ENCODE measurements at places on chromosomes 7 and 10.

DNA sequence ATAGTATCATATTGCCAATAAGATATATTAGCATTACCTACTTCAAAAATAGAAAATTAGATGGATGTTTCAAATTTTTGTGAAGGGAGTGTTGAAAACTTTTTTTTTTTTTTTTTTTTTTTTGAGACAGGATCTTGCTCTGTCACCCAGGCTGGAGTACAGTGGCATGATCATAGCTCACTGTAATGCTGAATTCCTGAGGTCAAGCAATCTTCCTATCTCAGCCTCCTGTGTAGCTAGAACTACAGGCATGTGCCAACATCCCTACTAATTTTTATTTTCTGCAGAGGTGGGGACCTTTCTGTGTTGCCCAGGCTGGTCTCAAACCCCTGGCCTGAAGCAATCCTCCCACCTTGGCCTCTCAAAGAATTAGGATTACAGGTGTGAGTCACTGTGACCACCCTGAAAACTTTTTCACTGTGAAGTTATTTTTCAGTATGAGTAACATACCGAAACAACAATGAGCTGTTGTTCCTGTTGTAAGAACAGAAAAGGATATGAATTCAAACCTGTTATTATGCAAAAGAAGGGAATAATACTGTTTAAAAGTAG is 266.9 kb downstream of the NEBL start:
- DNase-seq, result peak; percentile 80

- DNase-seq, result no peak
Observed at GRCh38 chr10:43209651-43210141, 57.2 kb downstream of the RASGEF1A start.

- no peak for DNase-seq
Observed at GRCh38 chr10:49746626-49747302, 15.4 kb downstream of the OGDHL start.

DNA sequence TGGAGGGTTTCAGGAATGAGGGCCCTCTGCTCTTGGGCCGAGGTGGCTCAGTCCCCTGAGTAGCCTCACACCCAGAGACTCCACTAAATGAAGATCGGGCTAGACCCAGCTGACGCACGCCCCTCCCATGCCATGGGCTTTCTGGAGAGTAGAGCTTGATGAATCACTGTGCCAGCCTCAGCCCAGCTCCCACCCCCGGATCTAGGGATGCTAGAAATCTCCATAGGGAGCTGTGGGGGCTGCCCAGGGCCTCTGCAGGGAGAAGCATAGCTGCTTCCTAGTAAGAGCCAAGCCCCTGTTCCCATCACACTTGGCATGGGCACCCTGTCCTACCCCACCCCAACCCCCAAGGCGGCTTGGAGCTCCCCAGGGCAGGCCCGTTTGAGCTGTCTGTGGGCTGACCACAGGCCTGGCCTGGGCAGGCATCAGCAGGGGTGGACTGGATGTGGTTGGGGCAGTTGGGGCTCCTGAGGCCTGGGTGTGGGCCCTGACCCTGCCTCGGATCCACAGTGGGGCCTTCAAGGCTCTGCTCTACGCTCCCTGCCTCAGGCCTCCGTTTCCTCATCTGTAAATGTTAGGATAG is 121.2 kb downstream of the ZMIZ1 start:
- no peak for DNase-seq

GRCh38 chr10:69629897-69630650 is at the start of gene FAM241B:
Gene FAM241B, plus strand, starts transcription at chr10:69630247. Its CDS starts 1,497 bp downstream, at chr10:69631744.
- peak; percentile 15 for DNase-seq

GRCh38 chr10:77212632-77213031 is 425.0 kb downstream of the KCNMA1 start:
- DNase-seq, result no peak

GRCh38 chr7:26444555-26444954 is 152.9 kb downstream of the SNX10 start:
- no peak for DNase-seq

GRCh38 chr10:25678666-25679065 is 255.4 kb upstream of the MYO3A start:
- DNase-seq, result no peak

DNA sequence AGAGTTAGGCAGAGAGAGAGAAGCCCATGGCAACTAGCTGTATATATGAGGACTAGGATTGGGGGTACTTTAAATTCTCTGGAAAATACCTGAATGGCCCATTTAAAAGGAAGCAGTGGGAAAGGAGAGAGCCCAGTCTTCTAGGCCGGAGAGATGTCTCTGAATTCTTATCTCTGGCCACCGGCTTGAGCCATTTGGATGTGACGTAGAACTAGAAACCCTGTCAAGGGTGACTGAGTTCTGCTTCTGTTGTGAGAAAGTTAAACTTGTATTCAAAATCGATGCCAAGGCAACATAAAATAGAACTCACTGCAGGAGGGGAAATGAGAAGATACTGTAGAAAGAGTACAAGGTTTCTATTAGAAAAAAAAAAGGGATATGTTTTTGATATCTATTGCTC is 6.3 kb upstream of the GSTK1 start:
- no peak for DNase-seq

DNA sequence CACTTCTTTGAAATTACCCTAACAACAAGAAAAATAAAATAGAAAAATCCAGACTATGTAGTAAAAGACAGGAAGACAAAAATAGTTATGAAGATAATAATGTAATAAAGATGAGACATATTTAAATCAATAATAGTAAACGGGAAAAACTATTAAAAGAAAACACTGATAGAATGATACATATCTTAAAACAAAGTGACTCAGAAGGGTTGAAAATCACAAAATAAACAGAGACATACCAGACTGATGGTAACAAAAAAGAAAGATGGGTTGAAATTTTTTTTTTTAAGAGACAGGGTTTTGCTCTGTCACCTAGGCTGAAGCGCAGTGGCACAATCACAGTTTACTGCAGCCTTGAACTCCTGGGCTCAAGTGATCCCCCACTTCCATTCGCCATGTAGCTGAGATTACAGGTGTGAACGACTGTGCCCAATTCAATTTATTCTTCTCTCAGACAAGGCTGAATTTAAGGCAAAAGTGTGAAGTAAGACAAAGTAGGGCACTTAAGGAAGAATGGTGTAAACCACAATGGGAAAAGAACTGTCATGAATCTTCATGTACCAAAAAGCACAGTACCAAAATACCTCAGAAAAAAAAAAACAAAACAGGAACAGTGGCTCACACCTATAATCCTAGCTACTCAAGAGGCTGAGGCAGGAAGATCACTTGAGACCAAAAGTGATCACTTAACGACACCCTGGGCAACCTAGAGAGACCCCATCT is 47.4 kb downstream of the LMBR1 start:
- no peak for DNase-seq

DNA sequence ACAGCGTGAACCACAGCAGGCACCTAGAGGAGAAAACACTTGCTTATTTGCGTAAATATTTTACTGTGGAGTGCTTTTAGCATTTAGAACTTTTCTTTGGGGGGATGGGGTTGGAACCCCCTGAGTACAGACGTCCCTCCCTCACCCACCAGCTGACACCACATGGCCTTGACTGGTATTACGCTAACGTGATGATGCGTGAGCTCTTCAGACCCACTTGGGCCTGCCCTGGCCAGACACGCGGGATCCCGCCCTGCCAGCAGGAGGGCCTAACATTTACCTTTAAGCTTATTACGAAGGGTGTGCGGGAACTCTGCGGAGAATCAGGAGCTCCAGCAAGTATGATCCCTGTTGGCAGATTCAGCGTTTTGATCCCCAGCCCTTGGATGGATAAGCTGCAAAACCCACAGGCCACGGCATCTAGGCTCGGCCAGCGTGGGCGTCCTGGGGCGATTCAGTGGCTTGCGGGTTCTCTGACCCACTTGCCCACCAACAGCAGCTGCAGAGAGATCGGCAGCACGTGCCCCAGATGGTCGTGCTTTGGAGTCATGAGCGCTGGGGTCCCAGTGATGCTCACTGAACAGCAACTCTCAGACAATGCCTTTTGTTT is 545.5 kb upstream of the FOXK1 start:
- DNase-seq, result no peak

GRCh38 chr7:16587790-16588189 is 57.8 kb downstream of the ANKMY2 start:
- DNase-seq, result no peak

- no peak for DNase-seq
Observed at GRCh38 chr10:37821237-37821636, 36.2 kb downstream of the ZNF248 start.

- no peak for DNase-seq
Observed at GRCh38 chr7:79298145-79298760, 155.2 kb downstream of the MAGI2 start.

- DNase-seq, result peak; percentile 27
Observed at GRCh38 chr10:99560277-99561126, 27.8 kb downstream of the NKX2-3 start.

- DNase-seq, result no peak
Observed at GRCh38 chr7:154880513-154880912, 122.4 kb downstream of the PAXIP1 start.

GRCh38 chr10:11679946-11680345 is 62.2 kb upstream of the ECHDC3 start:
- no peak for DNase-seq

- DNase-seq, result no peak
Observed at GRCh38 chr10:129945526-129945925, 18.5 kb downstream of the EBF3 start.

- DNase-seq, result no peak
Observed at GRCh38 chr7:26197153-26198115, 3.1 kb downstream of the HNRNPA2B1 start.

DNA sequence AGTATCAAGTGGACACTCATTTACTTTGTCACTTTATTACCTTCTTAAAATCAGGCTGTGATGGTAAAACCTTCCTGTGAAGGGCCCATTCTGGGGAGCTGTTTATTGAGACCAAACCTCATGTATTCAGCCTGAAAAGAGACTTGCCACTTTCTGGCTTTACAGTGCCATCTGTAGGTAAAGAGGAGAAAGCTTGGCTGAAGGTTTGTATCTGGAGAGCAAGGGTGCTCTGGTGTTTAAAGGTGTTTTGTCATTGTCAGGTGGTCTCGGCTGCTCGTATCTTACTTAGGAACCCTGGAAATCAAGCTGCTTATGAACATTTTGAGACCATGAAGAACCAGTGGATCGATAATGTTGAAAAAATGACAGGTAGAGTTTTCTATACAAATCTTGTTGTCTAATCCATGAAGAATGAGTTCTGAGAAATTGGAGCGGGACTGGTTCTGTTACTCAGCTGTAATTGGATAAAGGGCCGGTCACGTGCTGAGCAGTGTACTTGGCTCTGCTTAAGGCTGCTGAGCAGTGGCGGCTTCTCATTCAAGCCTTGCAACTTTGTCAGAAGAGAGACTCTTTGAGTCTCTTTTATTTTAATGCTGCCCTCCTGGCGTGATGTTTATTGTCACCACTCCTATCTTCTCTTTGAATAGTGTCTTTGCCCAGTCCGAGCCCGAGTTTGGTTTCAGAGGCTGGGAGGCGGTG is 46.9 kb downstream of the AP3M1 start:
- no peak for DNase-seq

DNA sequence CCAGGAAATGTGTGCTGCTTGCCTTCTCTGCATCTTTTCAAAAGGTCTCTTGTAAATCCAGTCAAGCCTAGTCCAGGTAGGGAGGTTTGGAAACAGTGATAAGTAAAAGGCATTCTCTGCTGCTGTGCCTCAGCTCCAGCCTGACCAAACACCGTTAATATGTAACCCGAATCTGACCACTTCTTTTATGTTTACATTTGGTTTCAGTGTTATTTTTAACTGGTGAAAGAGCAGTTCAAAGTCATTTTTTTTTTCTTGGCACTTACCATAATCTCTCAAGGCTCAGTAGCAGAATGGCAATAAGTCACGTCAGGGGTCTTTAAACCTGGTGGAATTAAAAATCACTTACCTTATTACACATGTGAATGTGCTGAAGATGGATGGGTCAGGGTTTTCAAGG is 216.8 kb downstream of the PTEN start:
- no peak for DNase-seq

DNA sequence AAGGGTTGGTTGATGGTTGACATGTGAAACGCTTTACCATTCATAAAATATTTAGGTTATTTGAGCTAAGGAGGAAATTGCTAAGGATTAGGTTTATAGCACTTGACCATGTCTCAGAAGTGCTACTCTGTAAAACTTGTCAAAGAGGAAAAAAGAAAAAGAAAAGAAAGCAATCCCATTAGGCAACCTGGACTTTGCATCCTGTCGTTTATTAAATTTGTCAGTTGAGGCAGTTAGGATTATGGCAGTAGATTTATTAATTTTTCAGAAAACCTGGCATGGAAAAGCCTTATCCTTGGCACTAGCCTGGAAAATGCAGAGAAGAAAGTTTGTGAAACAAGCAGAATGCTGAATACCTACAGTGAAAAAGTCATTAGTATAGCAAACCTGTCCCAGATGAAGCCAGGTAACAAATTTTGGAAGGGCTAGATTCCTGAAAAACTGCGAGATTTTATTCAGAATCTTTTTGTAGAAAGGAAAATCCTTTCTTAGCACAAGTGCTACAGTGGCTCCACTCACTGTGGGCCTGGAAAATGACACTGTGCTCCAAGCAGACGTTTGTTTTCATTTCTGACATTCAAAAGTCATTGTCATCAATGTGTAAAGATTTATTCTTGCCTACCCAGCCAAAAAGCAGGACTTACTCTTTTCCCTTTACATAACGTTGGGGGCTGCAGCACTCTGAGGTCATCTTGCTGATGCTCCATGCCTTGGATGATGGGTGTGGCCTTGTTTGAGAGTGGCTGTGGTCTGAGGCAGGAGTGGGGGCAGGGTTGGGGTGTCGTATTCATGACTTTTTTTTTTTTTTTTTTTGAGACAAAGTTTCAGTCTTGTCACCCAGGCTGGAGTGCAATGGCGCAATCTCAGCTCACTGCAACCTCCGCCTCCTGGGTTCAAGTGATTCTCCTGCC is 664.9 kb downstream of the SUGCT start:
- DNase-seq, result no peak

GRCh38 chr10:124672181-124672638 is 72.0 kb downstream of the FAM53B start:
- no peak for DNase-seq

- no peak for DNase-seq
Observed at GRCh38 chr10:4271193-4271592, 486.2 kb upstream of the KLF6 start.

DNA sequence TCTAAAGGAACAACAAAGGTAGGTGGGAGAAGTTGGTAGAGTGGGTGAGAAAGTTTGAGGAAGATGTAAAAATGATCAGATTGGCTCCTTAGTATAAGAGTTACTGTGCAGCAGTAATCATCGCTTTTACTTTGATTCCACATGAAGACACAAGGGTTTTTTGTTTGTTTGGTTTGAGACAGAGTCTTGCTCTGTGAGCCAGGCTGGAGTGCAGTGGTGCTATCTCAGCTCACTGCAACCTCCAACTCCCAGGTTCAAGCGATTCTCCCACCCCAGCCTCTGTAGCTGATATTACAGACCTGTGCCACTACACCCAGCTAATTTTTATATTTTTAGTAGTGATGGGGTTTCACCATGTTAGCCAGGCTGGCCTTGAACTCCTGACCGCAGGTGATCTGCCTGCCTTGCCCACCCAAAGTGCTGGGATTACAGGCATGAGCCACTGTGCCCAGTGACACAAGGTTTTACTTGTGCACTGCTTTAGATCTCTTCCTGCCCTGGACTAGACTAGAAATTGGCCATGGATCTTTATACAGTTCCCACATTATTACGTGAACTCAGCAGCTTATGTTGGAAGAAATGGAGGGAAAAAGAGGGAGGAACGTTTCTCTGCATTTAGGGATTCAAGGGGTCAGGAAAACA is 10.7 kb downstream of the LUC7L2 start:
- no peak for DNase-seq
